Caki2 (cell line): ENCODE measurements at places on chromosomes 13 and 19.

GRCh38 chr13:106867249-106867648 is 299.3 kb upstream of the ARGLU1 start:
- DNase-seq, result no peak

GRCh38 chr19:57192993-57193392 is 1.7 kb downstream of the ZNF264 start:
- DNase-seq, result no peak

GRCh38 chr19:42278452-42279154 is 9.6 kb downstream of the CIC start:
- no peak for DNase-seq

- DNase-seq, result no peak
These were observed 3.5 kb upstream of the CD320 start for GRCh38 chr19:8311461-8312260.

DNA sequence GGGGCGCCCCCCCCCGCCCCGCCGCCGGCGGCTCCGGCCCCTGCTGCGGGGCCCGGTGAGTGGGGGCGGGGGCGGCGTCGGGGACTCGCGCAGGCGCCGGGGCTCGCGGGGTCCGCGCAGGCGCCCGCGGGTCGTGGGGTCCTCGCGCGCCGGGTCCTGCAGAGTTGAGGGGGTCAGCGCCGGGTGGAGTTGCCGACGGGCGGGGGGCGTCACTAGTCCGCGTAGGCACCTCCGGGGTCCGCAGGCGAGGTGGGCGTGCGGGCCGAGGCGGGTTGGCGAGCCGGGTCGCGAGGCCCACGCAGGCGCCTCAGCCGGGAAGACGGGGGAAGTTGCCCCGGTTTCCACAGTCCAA is 365 bp downstream of the PPP6R1 start:
- no peak for DNase-seq

DNA sequence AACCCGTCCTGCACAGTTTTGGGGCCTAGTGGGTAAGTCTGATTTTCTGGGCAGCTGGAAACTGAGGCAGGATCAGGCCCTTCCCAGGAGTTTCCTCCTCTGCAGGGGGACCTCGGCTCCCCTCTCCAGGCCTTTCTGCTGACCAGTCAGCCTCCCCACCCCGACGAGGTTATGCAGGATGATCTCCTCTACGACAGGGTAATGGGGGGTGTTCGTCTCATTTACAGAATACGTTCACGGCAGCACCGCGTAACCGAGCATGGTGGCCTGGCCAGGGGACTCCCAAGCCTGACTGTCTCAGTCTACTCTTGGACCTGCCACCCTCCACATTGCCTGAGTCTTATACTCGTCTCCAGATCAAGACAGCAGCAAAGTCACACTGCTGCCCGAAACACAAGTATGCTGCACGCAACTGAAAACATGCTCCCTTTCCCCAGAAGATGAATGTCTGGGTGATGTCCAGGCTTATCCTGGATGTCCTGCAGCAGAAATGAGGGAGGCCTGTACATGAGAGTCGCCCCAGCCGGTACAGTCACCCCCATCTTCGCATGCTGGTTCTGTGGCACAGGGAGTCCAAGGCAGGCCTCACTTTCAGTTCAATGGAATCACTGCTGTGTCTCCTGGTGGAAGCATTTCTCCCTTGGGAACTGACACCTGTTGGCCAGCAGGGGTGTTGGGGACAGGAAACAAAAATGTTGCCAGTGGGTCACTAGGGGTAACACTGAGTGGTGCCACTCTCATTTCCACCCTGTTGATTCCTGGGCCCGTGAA is 120.8 kb downstream of the SOX1 start:
- DNase-seq, result no peak

- DNase-seq, result no peak
These were observed 3.7 kb downstream of the TNFSF9 start for GRCh38 chr19:6534451-6535093.

- DNase-seq, result no peak
These were observed 1.8 kb upstream of the NEK5 start for GRCh38 chr13:52130641-52131040.

DNA sequence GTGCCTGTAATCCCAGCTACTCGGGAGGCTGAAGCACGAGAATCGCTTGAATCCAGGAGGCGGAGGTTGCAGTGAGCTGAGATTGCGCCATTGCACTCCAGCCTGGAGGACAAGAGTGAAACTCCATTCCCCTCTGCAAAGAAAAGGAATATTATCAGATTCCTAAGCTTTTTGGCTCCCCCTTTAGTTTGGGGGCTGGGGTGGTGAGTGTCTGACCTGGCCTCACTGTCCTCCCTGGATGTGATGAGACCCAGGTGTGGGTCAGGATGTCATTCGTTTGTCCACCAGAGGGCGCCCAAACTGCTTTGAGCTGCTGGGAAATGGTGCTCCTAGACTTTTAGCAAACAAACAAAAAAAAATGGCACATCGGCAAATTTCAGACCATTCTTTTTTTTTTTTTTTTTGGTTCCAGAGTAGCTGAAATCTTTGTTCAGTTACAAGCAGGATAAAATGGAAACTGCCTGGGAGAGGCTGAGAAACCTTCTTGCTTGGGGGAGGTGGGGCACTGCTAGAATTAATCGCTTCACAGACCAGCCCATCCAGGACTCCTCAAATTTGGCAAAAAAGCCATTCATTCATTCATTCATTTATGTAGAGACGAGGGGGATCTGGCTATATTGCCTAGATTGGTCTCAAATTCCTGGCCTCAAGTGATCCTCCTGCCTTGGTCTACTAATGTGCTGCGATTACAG is 29.4 kb downstream of the SPC24 start:
- DNase-seq, result peak; percentile 63

- DNase-seq, result no peak
These were observed 4.3 kb downstream of the NLRP5 start for GRCh38 chr19:55990831-55991230.

GRCh38 chr13:25207291-25207810 is 35.3 kb upstream of the AMER2 start:
- no peak for DNase-seq

DNA sequence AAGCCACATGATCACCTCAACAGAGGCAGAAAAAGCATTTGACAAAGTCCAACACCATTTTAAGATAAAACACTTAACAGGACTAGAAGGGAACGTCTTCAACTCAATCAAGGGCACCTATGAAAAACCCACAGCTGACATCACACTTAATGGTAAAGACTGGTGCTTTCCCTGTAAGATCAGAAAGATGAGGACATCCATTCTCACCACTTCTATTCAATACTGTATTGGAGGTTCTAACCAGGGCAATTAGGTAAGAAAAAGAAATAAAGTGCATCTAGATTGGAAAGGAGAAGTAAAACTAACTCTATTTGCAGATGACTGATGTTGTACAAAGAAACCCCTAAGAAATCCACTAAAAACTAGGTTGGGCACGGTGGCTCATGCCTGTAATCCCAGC is 11.2 kb upstream of the AKAP8 start:
- DNase-seq, result no peak

DNA sequence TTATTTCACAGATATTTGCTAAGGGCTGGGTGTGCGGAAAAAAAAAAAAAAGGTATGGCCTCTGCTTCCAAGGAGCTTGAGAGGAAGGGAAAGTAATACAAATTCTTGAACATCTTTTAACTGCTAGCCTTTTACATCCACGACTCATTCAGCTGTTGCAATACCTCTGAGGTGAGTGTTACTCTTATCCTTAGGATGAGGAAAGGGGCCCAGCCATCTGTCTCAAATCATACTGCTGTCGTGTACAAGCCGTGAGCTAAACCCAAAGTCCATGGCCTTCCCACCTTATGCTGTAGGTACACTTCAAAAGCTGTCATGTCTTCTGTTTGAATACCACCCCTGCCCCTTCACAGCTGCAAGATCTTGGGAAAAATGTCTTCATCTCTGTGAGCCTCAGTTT is 146.8 kb downstream of the KCNRG start:
- no peak for DNase-seq
